ENCODE measurements at places on chromosomes 3 and 15.
A peak's percentile ranks its signal among the peaks of the same experiment; 100 is the strongest.

DNA sequence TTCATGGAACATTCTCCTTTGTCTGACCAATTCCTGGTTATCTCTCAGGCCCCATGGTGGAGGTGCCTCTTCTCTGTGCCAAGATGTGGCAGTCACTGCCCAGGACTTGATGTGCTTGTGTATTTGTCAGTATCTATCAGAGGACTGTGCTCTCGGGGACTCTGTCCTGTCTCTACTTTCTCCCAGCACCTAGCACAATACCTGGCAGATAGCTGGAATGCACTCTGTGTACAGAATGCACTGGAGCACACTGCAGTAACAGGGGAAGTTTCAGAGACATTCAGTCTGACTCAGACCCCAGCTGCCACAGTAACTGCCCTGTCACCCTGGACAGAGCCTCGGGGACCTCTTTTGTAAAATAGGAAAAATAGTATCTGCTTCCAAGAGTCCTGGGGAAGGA lies 34.6 kb upstream of the SV2B start:
- DNase-seq, result no peak

- DNase-seq, result no peak
These were observed 90.7 kb downstream of the FNDC3B start for GRCh38 chr3:172129850-172130716.

- DNase-seq, result peak; percentile 17
These were observed 829 bp downstream of the RNF7 start for GRCh38 chr3:141738891-141739363.

DNA sequence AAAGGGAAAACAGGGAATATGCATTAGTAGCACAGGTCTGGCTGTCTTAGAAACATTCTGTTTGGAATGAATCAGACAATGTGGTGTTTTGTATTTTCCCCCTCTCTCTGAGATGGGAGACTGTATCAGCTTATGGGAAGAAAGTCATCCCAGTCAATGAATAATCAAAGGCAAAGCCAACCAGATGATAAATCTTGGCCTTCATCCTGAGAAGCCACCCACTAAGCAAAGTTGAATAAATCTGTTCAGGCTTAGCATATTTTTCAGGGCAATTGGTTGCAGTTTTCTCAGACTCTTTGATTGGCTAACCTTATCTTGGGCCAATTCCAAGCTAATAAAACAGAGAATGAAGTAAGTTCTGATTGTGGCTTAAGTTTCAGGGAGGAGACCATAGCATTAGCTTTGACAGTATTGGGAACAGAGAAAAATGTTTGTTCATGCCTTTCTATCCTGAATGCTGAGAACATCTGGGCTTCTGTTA lies 63.6 kb upstream of the ARL8B start:
- no peak for DNase-seq

DNA sequence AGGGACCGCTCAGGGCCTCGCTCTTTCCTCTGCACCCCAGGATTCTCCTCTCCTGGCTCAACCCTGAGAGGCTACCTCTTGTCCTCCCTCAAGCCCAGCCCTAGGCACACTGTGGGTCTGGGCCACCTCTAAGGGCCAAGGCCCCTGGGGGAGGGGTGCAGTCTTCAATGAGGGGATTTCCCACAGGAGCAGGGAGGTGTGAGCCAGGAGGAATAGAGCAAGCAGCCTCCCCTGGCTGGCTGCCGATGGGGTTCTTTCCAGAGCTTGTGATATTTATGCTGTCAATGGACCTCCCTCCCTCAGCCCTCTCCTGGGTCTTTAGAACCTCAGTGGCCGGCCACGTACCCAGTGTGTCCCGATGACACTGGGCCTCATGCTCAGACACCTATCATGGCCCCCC lies 99.5 kb upstream of the RPL32 start:
- DNase-seq, result no peak

DNA sequence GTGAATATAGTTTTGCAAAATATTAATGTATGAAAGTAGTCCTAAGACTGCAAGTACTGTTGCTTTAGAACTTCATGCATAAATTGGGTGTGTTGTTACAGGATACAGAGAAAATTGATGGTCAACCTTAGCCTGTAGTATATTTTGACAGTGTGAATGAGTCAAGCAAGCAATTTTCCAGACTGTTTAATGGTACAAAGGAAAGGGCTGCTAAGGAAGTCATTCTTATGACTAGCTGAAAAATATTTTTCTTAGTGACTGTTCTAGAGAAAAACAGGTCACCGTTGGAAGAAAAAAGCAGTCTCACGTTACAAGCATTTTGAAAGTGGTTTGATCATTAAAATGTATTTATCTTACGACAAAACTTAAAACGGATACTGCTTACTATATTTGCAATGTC lies 49.2 kb downstream of the MBNL1 start:
- no peak for DNase-seq

- DNase-seq, result no peak
These were observed 5.3 kb downstream of the GABRA5 start for GRCh38 chr15:26872206-26872605.

DNA sequence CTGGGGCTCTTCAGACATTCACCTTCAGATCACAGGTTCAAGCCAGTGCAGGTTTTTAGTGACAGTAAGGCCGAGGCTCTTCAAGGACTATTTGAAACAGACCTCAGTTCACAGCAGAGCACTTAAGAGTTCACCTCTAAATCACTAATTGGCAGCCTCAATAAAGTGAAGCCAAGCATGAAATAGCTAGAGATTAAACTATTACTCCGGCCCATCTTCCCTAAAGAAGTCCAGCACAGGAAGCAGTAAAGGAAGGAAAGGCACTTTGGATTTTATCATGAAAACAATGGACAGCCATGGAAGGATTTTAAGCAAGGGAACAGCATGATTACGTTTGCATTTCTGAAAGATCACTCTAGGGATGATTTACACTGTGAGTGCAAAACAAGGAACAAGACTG lies 27.6 kb upstream of the ARL6 start:
- DNase-seq, result no peak

GRCh38 chr3:181610083-181610972 lies 101.4 kb upstream of the SOX2 start:
- DNase-seq, result no peak

DNA sequence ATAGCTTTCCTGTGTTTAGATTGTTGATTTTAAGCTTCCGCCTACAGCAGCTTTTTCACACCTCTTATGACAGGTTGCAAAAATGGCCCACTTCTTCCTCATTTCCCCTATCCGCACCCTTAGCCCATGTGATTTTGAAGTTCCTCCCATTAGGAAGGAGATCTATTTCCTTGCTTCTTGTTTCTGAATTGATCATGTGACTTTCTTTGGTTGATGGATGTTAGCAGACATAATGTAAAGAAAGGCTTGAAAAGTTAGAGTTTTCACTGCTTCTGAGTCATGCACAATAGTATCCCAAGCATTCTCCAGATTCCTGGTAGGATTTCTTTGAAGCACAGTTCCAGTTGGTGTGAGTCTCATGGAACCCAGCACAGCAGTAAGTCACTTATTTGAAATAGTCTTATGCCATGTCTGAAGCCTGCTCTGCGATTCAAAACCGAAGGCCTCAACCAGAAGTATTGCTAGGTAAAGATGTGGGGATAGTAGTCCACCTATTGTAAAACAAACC lies 76.6 kb downstream of the EDEM1 start:
- DNase-seq, result no peak

DNA sequence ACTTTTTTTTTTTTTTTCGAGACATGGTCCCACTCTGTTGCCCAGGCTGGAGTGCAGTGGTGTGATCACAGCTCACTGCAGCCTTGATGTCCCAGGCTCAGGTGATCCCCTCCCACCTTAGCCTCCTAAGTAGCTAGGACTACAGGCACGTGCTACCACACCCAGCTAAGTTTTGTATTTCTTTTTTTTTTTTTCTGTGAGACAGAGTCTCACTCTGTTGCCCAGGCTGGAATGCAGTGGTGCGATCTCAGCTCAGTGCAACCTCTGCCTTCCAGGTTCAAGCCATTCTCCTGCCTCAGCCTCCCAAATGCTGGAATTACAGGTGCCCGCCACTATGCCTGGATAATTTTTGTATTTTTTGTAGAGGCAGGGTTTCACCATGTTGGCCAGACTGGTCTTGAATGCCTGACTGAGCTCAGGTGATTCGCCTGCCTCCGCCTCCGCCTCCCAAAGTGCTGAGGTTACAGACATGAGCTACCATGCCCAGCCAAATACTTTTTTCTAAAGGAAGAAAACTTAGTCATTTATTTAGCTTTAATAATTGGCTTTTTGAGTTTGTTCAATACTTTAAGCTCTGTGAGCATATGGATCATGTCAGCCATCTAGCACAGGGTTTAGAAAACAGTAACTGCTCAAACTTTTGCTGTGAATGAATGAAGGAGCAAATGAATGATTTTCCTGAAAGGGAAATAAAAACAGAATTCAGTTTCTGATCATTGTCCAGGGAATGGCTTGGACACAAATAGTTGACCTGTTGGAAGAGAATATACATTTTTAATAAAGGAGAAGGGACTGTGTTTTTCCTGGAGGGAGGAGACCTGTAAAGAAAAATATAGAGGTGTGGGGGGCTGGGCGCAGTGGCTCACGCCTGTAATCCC lies 26.0 kb downstream of the UBE2E1 start:
- no peak for DNase-seq

- DNase-seq, result no peak
These were observed 15.6 kb upstream of the ZNF80 start for GRCh38 chr3:114252954-114253353.

GRCh38 chr3:25697553-25697952 lies 32.8 kb upstream of the TOP2B start:
- DNase-seq, result no peak

DNA sequence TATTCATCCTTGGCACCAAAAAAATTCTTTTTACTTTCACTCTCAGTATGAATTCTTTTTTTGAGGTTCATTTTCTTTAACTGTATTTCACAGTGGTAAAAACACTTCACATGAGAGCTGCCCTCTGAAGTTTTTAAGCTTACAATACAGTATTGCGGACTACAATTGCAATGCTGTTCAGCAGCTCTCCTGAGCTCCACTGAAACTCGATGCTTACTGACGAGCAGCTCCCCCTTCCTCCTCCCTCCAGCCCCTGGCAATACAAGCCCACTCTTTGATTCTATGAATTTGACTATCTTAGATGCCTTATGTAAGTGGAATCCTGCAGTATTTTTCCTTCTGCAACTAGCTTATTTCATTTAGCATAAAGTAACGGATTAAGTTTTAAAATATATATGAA lies 183.4 kb downstream of the ADAMTS17 start:
- DNase-seq, result no peak

GRCh38 chr15:69035205-69035917 lies 20.9 kb downstream of the NOX5 start:
- no peak for DNase-seq

DNA sequence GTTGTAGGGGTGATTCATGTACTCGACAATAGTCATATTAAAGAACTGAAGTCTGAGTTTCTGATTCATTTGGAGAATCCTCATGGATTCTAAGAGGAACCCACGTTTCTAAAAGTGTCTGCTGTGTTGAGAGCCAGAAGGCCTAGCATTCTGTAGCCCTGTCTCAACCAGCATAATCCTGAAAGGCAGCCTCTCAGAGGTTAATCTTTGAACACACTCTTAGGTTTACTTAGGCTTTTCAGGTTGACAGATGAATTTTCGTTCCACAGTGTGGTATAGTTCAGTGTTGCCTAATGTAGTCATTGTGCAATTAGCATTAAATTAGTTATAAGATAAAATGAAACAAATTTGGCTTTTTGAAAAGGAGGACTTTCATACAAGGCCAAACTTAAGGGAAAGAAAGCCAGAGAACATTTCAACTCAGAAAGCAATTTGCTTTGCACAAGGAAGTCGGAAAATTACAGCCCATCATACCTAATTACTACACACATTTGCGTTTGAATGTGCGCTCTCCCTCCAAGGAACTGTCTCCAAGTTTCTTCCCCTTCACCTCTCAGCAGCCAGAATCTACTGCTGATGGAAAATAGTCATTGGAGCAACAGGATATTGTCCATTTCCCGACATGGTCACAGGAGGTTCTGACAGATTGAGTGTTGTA lies 42.0 kb downstream of the AGBL1 start:
- no peak for DNase-seq

- DNase-seq, result no peak
These were observed 959 bp downstream of the ZNF592 start for GRCh38 chr15:84749111-84749991.

GRCh38 chr3:16522834-16523233 lies 9.3 kb upstream of the RFTN1 start:
- no peak for DNase-seq

DNA sequence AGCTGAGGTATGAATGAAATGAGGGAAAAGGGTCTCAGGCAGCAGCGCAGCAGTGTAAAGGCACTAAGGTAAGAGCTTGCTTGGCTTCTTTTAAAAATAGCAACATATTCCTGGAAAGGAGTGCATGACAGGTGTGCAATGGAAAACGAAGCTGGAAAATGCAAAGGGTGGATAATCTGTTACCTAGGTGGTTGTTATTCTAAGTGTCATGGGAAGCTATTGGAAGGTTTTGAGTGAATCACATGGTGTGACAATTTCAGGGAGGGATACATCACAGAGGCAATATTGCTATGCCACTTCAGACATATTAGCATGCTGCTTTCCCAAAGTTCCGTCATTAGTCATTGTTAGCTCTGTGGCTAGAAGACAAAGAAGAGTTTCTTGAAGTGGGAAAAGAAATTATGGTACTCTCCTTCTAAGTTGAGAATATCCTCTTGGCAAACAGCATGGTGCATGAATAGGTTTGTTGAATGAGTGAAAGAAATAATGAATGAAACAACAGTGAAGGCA lies 28.7 kb upstream of the TMEM45A start:
- DNase-seq, result no peak

DNA sequence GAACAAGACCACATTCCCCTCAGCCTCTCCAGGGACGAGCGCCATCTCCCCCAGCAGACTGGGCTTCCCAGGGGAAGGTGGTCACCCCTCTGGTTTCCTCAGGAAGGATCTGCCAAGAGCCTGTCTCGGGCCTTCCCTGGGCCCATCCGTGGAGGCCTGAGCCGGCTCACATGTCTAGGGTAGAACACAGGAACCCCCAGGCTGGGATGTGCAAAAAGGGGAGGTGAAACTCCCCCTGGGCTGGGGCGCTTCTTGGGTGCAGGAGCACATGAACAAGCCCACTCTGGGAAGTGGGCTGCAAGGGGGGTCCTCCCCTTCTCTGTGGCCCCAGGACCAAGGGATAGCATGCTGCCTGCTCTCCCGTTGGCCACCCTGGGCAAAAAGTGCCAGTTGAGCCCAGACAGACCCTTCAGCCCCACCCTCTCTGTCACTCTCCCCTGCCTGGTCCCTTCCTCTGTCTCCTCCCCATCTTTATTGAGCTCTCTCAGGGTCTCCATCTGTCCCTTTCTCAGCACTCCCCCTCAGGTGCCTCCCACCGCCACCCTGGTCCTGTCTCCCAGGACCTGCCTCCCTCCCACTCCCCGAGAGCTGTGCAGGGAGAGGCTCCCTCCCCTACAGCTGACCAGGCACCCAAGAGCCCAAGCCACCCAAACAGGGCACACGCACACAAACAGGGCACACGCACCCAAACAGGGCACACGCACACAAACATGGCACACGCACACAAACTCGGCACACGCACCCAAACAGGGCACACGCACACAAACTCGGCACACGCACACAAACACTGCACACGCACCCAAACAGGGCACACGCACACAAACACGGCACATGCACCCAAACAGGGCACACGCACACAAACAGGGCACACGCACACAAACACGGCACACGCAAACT lies 864 bp downstream of the SEMA3G start:
- no peak for DNase-seq

- DNase-seq, result no peak
These were observed 48.2 kb upstream of the KBTBD8 start for GRCh38 chr3:66949898-66950297.

GRCh38 chr3:57141719-57142410 lies 23.3 kb downstream of the IL17RD start:
- no peak for DNase-seq

Data from NCI-H2081 treated with DMSO at 0.1 percent for 48 hours (cell line).